ENCODE measurements at places on chromosomes 13 and 19. TPM values are rescaled to one million over a fixed set of nuclear protein-coding genes. Genes with fewer than 3 reads are reported as not detected.

DNA sequence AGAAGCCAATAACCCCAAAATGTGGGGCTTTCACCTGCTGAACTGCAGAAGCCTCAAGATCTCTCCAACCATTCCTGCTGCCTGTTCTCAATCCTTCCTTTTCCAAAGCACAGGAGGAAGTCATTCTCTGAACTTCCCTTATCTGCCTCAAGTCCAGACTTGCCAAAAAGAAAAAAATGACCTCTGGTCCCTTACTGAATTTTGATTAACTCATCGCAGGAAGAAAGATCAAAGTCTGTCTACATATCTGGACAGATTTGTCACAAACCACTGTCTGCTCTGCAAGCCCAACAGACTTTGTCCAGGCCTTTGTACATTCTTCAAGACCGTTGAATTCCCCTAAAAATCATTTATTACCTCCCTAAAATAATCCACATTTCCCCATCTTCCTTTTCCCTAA lies 126.5 kb upstream of the NBEA start:
- no peaks in the 10 kb centered on the region for H3K36me3 ChIP-seq
- no peaks in the 10 kb centered on the region for H3K4me1 ChIP-seq
- no peak overlapping the region for H3K27ac ChIP-seq
- DNase-seq, result no peak

DNA sequence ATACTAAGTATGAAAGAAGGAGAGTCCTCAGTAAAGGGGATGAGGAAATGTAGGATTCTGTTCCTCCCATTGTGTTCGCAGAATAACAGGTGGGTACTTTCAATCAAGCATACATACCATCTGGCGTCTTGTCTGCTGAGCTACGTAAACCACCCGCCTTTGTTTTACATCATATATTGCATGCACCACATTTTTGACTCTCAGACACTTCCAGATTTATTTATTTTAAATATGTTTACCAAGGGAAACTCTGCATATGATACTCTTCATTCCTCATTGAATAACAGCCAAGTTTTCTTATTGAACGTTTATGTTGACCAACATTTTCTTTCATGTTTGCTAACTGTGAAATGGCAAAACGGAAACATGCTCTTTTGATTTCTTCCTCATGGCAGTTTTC lies 174.1 kb downstream of the FGF14 start:
- no peaks in the 10 kb centered on the region for H3K36me3 ChIP-seq
- DNase-seq, result no peak
- H3K27me3 ChIP-seq, result no peaks in the 10 kb centered on the region
- no peak overlapping the region for H3K27ac ChIP-seq
- H3K4me3 ChIP-seq, result no peak overlapping the region

DNA sequence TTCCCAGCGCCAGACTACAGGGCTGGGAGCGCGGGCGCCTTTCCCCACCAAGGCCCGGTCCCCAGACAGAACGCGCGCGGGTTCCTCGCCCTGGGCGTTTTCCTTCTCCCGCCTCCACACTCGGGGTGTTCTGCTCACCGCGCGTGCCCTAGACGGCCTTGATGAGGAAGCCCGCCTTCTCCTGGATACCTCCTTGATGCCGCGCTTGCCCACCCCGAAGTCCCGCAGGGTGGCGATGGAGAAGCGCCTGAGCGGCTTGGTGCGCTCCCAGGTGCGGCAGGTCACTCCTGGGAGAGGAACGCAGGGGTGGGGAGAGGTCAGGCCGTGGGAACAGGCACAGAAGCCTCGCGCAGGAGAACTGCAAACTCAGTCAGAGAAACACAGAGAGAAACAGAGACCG lies 34.8 kb downstream of the CYP2B6 start:
- DNase-seq, result no peak
- no peaks in the 10 kb centered on the region for H3K4me1 ChIP-seq
- no peaks in the 10 kb centered on the region for H3K27me3 ChIP-seq
- H3K36me3 ChIP-seq, result no peaks in the 10 kb centered on the region
- H3K4me3 ChIP-seq, result no peak overlapping the region

- H3K36me3 ChIP-seq, result no peaks in the 10 kb centered on the region
- DNase-seq, result no peak
- H3K4me1 ChIP-seq, result no peaks in the 10 kb centered on the region
Observed at GRCh38 chr13:51231456-51231855, 9.3 kb downstream of the FAM124A start.

DNA sequence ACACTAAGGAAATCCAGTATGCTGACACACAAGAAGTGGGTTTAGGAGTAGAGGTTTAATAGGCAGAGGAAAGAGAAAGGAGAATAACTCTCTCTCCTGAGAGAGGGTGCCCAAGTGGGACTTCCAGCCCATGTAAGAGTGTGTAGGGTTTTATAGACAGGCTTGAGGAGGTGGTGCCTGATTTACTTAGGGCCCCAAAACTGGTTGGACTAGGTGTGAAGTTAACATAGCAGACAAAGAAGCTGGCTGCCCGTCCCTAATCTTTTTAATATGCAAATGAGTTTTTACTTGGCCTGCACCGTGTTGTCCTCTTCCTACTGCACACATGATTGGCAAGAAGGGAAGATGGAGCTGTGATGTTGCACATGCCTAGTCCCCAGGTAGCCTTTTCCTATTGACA lies 752.5 kb upstream of the SLITRK5 start:
- H3K4me3 ChIP-seq, result no peak overlapping the region
- no peaks in the 10 kb centered on the region for H3K4me1 ChIP-seq
- DNase-seq, result no peak
- H3K27ac ChIP-seq, result no peak overlapping the region
- H3K27me3 ChIP-seq, result no peaks in the 10 kb centered on the region
- no peaks in the 10 kb centered on the region for H3K36me3 ChIP-seq

DNA sequence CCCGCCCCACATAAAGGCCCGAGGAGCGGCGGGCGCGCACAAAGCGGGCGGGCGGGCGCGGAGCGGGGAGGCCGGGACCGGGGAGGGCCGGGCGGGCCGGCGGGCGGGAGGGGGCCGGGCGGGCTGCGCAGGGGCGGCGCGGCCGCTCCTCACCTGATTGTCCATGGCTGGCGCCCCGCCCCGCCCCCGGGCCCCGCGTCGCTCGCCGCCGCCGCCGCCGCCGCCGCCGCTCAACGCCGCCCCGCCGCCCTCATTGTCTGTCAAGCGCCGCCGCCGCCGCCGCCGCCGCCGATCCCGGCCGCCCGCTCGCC lies 200 bp downstream of the MLLT1 start:
- H3K36me3 ChIP-seq, result no peaks in the 10 kb centered on the region
- peaks cover 9% of the 10 kb centered on the region for H3K4me1 ChIP-seq
- no peak for DNase-seq
- H3K4me3 ChIP-seq, result peak overlapping the region; percentile 79
- H3K27ac ChIP-seq, result peak overlapping the region; percentile 78

- H3K4me3 ChIP-seq, result no peak overlapping the region
- peak; percentile 84 for DNase-seq
- no peak overlapping the region for H3K27ac ChIP-seq
- H3K36me3 ChIP-seq, result no peaks in the 10 kb centered on the region
Observed at GRCh38 chr13:31038834-31039552, 106.5 kb downstream of the TEX26 start.

Gene LRRC25
- total RNA-seq, result 2.7 TPM

DNA sequence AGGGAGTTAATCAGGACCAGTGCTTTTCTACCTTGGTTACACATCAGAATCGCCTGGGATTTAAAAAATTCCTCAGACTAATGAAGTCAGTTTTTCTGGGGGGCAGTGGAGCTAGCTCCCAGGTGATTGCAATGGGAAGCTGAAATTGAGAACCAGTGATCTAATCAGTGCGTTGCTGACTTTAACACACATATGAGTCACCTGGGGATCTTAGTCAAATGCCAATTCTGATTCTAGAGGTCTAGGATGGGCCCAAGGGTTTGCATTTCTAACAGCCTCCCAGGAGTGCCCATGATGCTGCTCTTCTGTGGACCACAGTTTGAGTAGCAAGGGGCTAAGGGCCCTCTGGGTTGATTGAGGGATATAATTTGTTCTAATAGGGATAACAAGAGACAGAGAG lies 54.5 kb downstream of the KL start:
- no peak overlapping the region for H3K4me3 ChIP-seq
- no peaks in the 10 kb centered on the region for H3K36me3 ChIP-seq
- no peaks in the 10 kb centered on the region for H3K4me1 ChIP-seq

Gene ZNF681
- 0.16 TPM for total RNA-seq

DNA sequence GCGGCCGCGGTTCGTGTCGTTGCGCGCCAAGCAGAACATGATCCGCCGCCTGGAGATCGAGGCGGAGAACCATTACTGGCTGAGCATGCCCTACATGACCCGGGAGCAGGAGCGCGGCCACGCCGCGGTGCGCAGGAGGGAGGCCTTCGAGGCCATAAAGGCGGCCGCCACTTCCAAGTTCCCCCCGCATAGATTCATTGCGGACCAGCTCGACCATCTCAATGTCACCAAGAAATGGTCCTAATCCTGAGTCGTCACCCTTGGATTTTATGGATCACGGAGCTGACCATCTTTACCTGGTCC lies 475 bp downstream of the MRPL57 start:
- peak overlapping the region; percentile 89 for H3K4me3 ChIP-seq
- no peaks in the 10 kb centered on the region for H3K36me3 ChIP-seq
- no peak for DNase-seq
- no peaks in the 10 kb centered on the region for H3K27me3 ChIP-seq
- peak overlapping the region; percentile 93 for H3K27ac ChIP-seq

Gene SIGLEC7
- not detected for total RNA-seq

DNA sequence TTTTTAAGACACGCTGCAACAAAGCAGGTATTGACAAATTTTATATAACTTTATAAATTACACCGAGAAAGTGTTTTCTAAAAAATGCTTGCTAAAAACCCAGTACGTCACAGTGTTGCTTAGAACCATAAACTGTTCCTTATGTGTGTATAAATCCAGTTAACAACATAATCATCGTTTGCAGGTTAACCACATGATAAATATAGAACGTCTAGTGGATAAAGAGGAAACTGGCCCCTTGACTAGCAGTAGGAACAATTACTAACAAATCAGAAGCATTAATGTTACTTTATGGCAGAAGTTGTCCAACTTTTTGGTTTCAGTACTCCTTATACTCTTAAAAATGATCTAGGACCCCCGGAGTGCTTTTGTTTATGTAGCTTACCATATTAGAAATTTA lies 1.2 kb downstream of the BRCA2 start:
- H3K36me3 ChIP-seq, result no peaks in the 10 kb centered on the region
- peak overlapping the region; percentile 78 for H3K4me3 ChIP-seq
- H3K4me1 ChIP-seq, result peaks cover 20% of the 10 kb centered on the region
- no peak for DNase-seq

- H3K4me1 ChIP-seq, result peaks cover 19% of the 10 kb centered on the region
- H3K4me3 ChIP-seq, result no peak overlapping the region
- peak; percentile 40 for DNase-seq
- H3K27me3 ChIP-seq, result no peaks in the 10 kb centered on the region
- peak overlapping the region; percentile 61 for H3K27ac ChIP-seq
- H3K36me3 ChIP-seq, result no peaks in the 10 kb centered on the region
Observed at GRCh38 chr13:33639626-33640080, 178.3 kb upstream of the RFC3 start.

DNA sequence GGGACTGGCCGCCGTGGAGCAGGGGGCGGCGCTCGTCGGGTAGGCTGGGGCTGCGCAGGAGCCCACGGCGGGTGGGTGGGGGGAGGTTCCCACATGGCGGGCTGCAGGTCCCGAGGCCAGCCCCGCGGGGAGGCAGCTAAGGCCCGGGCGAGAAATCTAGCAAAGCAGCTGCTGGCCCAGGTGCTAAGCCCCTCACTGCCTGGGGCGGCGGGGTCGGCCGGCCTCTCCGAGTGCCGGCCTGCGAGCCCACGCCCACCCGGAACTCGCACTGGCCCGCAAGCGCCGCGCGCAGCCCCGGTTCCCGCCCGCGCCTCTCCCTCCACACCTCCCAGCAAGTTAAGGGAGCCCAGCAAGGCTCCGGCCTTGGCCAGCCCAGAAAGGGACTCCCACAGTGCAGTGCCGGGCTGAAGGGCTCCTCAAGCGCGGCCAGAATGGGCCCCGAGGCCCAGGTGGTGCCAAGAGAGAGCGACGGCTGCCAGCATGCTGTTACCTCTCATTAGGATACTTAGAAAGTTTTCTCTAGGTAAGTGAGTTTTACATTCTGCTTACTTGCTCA lies 1463.5 kb upstream of the MIR17HG start:
- H3K36me3 ChIP-seq, result no peaks in the 10 kb centered on the region
- no peak for DNase-seq
- no peaks in the 10 kb centered on the region for H3K4me1 ChIP-seq
- no peaks in the 10 kb centered on the region for H3K27me3 ChIP-seq
- no peak overlapping the region for H3K4me3 ChIP-seq

Gene DGKH
- total RNA-seq, result 15.2 TPM

Gene CASP14
- 0.11 TPM for total RNA-seq

Gene KCNRG
- total RNA-seq, result 0.27 TPM

Gene ZNF441
- total RNA-seq, result 4.1 TPM

- H3K4me1 ChIP-seq, result peaks cover 10% of the 10 kb centered on the region
- H3K4me3 ChIP-seq, result peak overlapping the region; percentile 67
- no peaks in the 10 kb centered on the region for H3K27me3 ChIP-seq
- no peak for DNase-seq
- H3K36me3 ChIP-seq, result peaks cover 5% of the 10 kb centered on the region
Observed at GRCh38 chr19:58181902-58182576, 822 bp upstream of the ZNF274 start.
